ENCODE measurements at places on chromosomes 6 and 20. TPM values are rescaled to one million over a fixed set of nuclear protein-coding genes. Genes with fewer than 3 reads are reported as not detected.

The TNFRSF6B gene
- total RNA-seq: 0.85 TPM

The MYH7B gene
- total RNA-seq: 0.20 TPM

The CALHM6 gene
- total RNA-seq: not detected

The TBX18 gene
- total RNA-seq: 18.6 TPM

The GJA10 gene
- not detected for total RNA-seq

The EEF1A2 gene
- 141 TPM for total RNA-seq

The DLL1 gene
- 0.12 TPM for total RNA-seq

The ARMH2 gene
- not detected for total RNA-seq
